ENCODE measurements at places on chromosomes 1 and 21. TPM values are rescaled to one million over a fixed set of nuclear protein-coding genes. Genes with fewer than 3 reads are reported as not detected.
A peak's percentile ranks its signal among the peaks of the same experiment; 100 is the strongest.

- H3K36me3 ChIP-seq = no peaks in the 10 kb centered on the region
- peak overlapping the region; percentile 94 for H3K27ac ChIP-seq
- H3K4me1 ChIP-seq = peaks cover 24% of the 10 kb centered on the region
- DNase-seq = no peak
- H3K4me3 ChIP-seq = peak overlapping the region; percentile 70
Measured at GRCh38 chr1:191641420-191642260, 516.6 kb upstream of the RGS18 start.

Gene ACTN2
- not detected for total RNA-seq

DNA sequence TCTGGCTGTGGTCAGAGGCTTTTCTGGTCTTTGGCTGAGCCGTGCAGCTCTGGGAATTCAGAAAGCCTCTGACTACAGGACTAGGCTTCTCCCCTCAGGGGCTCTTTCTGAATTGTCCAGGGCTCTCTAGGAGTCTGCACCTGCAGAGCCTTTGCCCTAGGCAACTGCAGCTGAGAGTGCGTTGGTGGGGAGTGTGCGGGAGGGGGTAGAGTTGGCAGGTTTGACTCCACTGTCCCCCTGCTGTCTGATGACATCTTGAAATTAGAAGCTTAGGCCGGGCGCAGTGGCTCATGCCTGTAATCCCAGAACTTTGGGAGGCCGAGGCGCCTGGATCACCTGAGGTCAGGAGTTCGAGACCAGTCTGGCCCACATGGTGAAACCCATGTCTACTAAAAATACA lies 32.9 kb downstream of the KIAA1614 start:
- DNase-seq = no peak
- no peaks in the 10 kb centered on the region for H3K4me1 ChIP-seq
- no peak overlapping the region for H3K27ac ChIP-seq
- no peak overlapping the region for H3K4me3 ChIP-seq
- no peaks in the 10 kb centered on the region for H3K27me3 ChIP-seq

DNA sequence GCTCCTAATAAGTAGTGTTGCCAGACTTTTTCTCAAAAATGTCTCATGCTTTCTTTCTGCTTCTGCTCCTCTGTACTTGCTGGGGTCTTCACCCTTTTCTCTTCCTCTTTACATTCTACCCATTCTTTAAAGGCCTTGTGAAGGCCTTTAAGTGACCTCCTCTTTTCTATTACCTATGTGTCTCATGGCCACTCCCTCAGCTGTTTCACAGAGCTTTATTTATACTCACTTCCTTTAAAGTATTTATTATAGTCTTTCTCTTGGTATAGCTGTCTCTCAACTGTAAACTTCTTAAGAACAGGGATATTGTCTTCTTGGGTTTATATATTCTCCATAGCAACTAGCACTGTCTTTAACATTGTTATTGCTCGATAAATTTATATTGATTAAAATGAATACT lies 792 bp downstream of the GOLPH3L start:
- DNase-seq = no peak
- peak overlapping the region; percentile 93 for H3K4me3 ChIP-seq
- peaks cover 18% of the 10 kb centered on the region for H3K4me1 ChIP-seq
- H3K27ac ChIP-seq = peak overlapping the region; percentile 86
- H3K36me3 ChIP-seq = peaks cover 23% of the 10 kb centered on the region

DNA sequence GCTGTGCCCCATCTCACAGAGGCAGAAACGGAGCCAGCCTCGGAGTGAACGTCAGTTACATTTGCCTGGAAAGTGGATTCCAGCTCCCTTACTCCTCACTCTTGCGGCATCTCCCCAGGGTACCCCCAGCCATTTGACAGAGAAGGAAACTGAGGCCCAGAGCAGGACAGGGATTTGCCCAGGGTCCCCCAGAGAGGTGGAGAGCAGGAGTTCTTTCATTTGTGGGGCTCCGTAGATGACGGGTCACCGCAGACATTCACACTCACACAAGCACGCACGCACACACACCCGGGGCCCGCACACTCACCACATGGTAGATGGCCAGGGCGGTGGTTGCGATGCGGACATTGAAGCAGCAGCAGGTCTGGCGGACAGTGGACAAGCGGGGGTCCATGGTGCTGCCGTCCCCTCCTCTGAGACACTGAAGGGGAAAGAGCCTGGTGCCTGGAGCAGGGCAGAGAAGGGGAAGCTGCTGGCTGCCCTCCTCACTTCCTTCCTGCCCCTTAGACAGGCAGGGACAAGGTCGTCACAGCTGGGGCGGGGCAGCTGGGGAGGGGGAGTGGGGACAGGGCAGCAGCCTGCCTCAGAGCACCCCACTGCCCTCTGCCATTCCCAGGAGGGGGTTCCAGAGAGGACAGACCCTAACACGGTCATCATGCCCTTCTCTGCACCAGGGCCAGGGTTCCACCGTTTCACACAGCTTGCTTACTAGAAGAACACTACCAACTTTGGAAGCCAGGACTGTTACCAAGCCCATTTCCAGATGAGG lies at the start of gene LAPTM5:
Gene LAPTM5 (minus strand): TSS at position 423 of the 769 bp plus-strand sequence. CDS start 29 bp downstream, at position 394.
- H3K27me3 ChIP-seq = peaks cover 5% of the 10 kb centered on the region
- H3K4me1 ChIP-seq = peaks cover 22% of the 10 kb centered on the region
- no peak within 1 kb of the TSS for H3K4me3 ChIP-seq
- H3K27ac ChIP-seq = peak within 1 kb of the TSS; percentile 70
- no peaks in the 10 kb centered on the region for H3K36me3 ChIP-seq

GRCh38 chr1:56200442-56200841 lies 378.9 kb downstream of the PLPP3 start:
- peak overlapping the region; percentile 83 for H3K27ac ChIP-seq
- no peak for DNase-seq
- no peaks in the 10 kb centered on the region for H3K36me3 ChIP-seq

GRCh38 chr21:37331411-37331810 lies 35.2 kb upstream of the DYRK1A start:
- no peaks in the 10 kb centered on the region for H3K27me3 ChIP-seq
- no peaks in the 10 kb centered on the region for H3K36me3 ChIP-seq
- no peak overlapping the region for H3K4me3 ChIP-seq
